ENCODE measurements at places on chromosomes 3 and 15.
A peak's percentile ranks its signal among the peaks of the same experiment; 100 is the strongest.

DNA sequence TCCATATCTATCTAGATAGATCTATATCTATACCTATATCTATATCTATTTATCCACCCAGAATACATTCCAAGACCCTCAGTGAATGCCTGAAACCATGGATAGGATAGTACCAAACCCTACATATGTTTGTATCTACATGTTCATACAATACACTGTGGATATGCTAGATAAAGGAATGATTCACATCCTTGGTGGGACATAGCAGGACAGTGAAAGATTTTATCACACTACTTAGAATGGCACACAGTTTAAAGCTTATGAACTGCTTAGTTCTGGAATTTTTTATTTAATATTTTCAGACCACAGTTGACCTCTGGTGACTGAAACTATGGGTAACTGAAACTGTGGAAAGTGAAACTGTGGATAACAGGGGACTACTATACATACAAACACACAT lies 198.8 kb upstream of the TTC14 start:
- no peak for DNase-seq
- no peak overlapping the region for H3K4me3 ChIP-seq
- no peaks in the 10 kb centered on the region for H3K36me3 ChIP-seq
- no peaks in the 10 kb centered on the region for H3K4me1 ChIP-seq
- no peak overlapping the region for H3K27ac ChIP-seq

DNA sequence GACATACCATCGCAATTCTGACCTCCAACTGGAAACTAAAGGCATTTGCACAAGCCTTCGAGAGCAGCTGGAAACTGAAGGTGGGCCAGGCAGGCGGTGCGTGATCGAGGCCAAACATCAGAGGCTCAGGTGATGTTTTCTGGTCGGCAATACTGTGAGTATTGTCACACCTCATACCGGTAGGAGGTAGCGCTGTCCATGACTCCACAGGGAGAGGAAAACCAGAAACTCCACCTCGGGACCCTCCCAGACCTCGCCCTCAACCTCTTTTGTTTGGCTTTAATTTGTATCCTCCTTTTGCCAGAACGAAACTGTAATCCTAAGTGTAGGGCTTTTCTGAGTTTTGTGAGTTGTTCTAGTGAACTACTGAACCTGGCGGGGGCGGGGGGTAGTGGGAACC lies 43.6 kb downstream of the LDHAL6B start:
- no peak for DNase-seq
- H3K4me1 ChIP-seq, result peaks cover 10% of the 10 kb centered on the region
- no peaks in the 10 kb centered on the region for H3K36me3 ChIP-seq
- no peaks in the 10 kb centered on the region for H3K27me3 ChIP-seq
- no peak overlapping the region for H3K4me3 ChIP-seq

GRCh38 chr3:64316971-64317370 lies 91.7 kb upstream of the PRICKLE2 start:
- no peaks in the 10 kb centered on the region for H3K36me3 ChIP-seq
- no peak overlapping the region for H3K27ac ChIP-seq
- H3K4me3 ChIP-seq, result no peak overlapping the region

- no peak overlapping the region for H3K4me3 ChIP-seq
- H3K4me1 ChIP-seq, result peaks cover 9% of the 10 kb centered on the region
- no peak overlapping the region for H3K27ac ChIP-seq
- H3K36me3 ChIP-seq, result no peaks in the 10 kb centered on the region
- no peak for DNase-seq
Measured at GRCh38 chr15:91549581-91549980, 303.9 kb upstream of the SLCO3A1 start.

- no peaks in the 10 kb centered on the region for H3K27me3 ChIP-seq
- H3K4me3 ChIP-seq, result no peak overlapping the region
- no peak for DNase-seq
- H3K36me3 ChIP-seq, result no peaks in the 10 kb centered on the region
- H3K27ac ChIP-seq, result no peak overlapping the region
Measured at GRCh38 chr3:25520926-25521559, 93.0 kb downstream of the RARB start.

DNA sequence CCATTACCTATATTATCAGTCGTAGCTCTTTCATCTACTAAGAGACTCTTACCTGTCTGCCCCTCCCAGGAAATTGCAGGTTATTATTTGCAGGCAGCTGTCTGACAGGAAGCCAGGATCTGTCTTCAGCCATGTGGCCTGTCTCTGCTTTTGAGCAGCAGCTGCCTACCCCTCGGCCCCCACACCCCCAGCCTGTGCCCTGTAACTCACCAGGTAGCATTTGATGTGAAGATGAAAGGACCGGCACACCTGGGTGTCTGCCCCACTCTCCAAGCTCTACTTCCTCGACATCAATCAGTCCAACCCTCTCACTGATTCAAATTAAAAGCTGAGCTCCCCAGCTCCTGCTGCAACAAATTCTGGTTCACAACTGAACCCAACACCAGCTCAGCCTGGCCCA lies 197.2 kb upstream of the CTNNB1 start:
- DNase-seq, result no peak
- no peaks in the 10 kb centered on the region for H3K27me3 ChIP-seq
- no peak overlapping the region for H3K4me3 ChIP-seq
- H3K27ac ChIP-seq, result no peak overlapping the region

DNA sequence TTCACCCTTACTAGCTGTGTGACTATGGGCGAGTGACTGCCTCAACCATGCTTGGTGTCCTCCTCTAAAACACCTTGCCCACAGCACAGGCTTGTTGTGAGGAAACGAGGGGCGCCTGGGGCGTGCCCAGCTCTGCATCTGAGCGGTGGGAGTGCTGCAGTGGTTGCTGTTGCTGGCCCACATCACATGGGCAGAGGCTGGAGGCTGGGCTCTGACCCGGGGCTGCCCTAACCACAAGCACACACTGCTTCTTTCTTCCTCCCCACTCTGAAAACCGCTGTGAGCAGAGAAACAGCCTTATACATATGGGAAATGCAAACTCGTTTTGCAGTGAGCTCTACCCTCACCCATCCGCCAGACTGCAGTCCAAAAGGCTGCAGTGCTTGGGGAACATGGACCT lies 74.8 kb upstream of the RPL32 start:
- H3K4me1 ChIP-seq, result no peaks in the 10 kb centered on the region
- no peak for DNase-seq
- H3K27ac ChIP-seq, result no peak overlapping the region
- no peak overlapping the region for H3K4me3 ChIP-seq
- no peaks in the 10 kb centered on the region for H3K27me3 ChIP-seq
- peaks cover 98% of the 10 kb centered on the region for H3K36me3 ChIP-seq

DNA sequence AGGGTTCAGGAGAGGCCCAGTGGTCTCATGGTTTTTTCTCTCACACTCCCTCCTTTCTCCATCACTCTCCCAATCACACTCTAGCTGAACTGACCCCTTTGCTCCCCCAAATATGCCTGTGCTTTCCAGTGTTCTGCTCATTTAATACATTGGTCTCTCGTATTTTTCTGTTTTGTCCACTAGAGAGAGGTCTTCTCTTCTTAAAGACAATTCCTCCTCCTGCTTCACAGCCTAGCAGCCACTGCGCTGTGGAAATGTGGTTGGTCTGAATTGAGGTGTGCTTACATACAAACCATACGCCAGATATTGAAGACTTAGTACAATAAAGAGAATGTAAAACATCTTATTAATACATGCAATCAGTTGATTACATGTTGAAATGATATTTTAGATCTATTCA lies 60.6 kb upstream of the XCR1 start:
- peak; percentile 77 for DNase-seq
- H3K36me3 ChIP-seq, result no peaks in the 10 kb centered on the region
- no peak overlapping the region for H3K4me3 ChIP-seq
- no peaks in the 10 kb centered on the region for H3K27me3 ChIP-seq
- H3K4me1 ChIP-seq, result peaks cover 47% of the 10 kb centered on the region

- peaks cover 21% of the 10 kb centered on the region for H3K4me1 ChIP-seq
- H3K27ac ChIP-seq, result no peak overlapping the region
Measured at GRCh38 chr3:111858642-111859041, 423 bp upstream of the PHLDB2 start.

Measured in CD14-positive monocyte (primary cell).